ENCODE measurements at places on chromosomes 11 and 22.

DNA sequence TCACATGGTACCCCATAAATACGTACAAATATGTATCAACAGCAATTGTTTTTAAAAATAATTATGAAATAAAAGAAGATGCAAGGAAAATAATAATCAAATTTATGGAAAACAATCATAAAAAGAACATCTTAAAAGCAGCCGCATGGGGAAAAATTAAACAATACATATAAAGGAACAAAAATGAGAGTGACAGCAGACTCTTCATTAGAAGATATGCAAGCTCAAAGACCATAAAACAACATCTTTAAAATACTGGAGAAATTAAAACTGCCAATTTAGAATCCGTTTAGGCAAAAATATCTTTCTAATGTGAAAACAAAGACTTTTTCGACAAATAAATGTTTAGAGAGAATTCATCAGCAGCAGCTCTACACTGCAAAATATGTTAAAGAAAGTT is 190.6 kb upstream of the C11orf58 start:
- no peak for DNase-seq

GRCh38 chr11:47538741-47539565 is 14.0 kb downstream of the CELF1 start:
- DNase-seq: no peak

GRCh38 chr11:61890529-61891330 is 615 bp downstream of the FADS3 start:
- DNase-seq: peak; percentile 66

GRCh38 chr11:19225123-19225522 is 15.6 kb downstream of the E2F8 start:
- no peak for DNase-seq

- DNase-seq: no peak
Observed at GRCh38 chr11:59193587-59194130, 19.1 kb downstream of the MPEG1 start.

DNA sequence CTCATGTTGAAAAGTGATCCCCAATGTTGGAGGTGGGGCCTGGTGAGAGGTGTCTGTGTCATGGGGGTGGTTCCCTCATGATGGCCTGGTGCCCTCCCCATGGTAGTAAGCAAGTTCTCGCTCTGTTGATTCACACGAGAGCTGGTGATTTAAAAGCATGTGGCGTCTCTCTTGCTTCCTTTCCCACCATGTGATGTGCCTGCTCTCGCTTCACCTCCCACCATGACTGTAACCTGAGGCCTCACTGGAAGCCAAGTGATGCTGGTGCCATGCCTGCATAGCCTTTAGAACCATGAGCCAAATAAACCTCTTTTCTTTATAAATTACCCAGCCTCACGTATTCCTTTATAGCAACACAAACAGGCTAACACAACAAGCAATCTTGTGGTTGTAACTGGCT is 52.4 kb downstream of the VSIG10L2 start:
- DNase-seq: no peak

DNA sequence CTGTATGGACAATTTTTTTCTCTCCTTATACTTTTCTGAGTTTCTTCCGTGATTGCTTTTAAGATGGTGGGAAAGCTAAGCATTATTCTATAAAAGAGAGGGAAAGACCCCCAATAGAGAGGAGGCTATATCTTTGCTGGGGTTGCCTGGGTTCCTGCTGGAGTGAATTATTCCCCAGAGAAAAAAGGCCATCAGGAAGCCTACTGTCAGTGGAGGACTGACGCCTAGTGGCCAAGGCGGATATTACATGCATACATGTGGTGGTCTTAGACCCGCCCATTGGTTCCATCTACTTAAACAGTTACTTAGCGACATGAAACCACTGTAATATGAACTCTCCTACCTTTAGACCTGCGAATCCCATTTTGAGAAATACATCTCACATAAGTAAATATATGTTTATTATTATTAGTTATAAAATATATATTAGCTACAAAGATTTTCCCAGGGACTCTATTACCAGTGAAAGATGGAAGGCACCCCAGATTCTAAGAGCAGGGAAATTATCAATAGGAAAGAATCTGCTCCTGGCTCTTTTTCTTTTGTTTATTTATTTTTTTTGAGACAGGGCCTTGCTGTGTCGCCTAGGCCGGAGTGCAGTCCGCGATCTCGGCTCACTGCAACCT is 15.7 kb upstream of the PGA3 start:
- peak; percentile 67 for DNase-seq

GRCh38 chr11:72138821-72139390 is 3.4 kb downstream of the FOLR3 start:
- DNase-seq: no peak

DNA sequence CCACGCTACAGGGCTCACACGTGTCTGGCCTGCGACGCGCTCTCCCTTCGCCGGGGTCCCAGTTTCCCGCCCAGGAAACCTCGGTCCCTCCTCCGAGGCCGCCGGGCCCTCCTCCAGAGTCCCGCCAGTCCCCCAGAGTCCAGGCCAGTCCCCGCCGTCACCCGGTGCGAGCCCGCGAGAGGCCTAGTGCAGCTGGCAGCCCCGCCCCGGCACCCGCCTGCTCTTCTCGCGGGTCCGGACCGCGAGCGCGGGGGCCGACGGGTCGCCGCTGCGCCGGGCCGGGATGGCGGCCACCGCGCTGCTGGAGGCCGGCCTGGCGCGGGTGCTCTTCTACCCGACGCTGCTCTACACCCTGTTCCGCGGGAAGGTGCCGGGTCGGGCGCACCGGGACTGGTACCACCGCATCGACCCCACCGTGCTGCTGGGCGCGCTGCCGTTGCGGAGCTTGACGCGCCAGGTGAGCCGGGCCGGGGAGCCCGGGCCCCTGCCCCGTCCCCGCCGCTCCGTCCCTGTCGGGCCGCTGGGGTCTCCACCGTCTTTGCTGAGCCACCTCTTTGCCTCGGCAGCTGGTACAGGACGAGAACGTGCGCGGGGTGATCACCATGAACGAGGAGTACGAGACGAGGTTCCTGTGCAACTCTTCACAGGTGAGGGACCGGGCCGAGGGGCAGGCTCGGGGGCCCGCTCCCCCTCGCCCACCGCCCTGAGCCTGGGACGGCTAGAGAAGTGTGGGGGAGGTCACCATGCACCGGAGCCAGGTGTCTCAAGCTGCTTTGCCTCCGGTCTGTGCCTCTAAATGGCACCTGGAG is at the start of gene PTPMT1:
TSS of gene PTPMT1 (plus strand) at position 260 of the 809 bp plus-strand sequence. CDS start at position 284, 24 bp downstream.
- DNase-seq: peak; percentile 80

DNA sequence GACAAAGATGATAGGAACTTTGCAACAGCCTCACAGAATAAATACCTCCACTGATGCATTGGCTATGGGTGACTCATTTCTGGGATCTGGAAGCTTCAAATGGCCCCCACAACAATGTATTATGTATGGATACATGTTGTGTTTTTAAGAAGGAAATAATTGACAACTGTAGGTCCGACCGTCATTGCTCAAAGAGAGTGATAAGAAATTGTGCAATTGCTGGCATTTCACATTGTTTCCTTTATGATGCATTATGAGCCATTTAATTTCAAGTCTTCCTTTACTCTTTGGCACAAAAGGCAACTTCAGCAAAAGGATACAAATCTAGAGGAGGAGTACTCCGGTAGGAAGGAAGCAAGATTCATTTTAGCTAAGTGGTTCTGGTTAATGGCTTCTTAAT is 2.0 kb downstream of the ANO3 start:
- DNase-seq: no peak

- no peak for DNase-seq
Observed at GRCh38 chr11:15918674-15919073, 437.7 kb downstream of the SOX6 start.

GRCh38 chr11:37505406-37505805 is 907.4 kb upstream of the RAG2 start:
- DNase-seq: no peak

DNA sequence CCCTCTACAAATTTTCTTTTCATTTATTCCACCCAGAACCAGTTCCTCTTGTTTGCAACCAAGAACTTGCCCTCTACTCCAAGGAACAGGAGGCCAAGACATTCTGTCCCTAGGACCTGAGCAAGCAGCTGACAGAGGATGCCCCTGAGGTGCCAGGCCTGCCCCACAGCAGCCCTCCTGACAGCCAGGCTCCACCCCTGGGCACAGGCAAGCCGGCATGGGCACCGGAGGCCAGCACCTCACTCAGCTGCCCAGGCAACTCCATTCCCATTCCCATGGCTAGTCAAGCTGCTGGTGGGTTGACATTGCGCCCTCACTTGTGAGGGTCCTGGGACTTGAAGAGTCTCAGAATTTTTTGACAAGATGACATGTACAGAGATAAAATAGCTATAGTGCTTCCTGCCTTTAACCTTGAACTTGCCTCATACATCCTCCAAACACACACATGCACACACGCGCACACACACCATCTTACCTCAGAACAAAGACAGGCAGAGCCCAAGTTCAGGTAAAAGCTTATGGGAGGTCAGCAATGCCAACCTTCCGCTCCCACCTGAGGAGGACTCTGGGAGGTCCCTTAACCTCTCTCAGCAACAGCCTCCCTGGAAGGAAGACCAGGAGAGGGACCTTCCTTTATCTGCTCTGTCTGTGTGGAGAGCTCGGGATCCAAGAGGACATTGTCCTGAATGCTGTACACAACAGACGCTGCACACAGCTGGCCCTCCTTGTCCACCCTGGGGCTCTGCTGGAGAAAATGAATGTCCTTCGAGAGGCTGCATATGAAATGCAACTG is 620.9 kb upstream of the CADM1 start:
- DNase-seq: no peak

DNA sequence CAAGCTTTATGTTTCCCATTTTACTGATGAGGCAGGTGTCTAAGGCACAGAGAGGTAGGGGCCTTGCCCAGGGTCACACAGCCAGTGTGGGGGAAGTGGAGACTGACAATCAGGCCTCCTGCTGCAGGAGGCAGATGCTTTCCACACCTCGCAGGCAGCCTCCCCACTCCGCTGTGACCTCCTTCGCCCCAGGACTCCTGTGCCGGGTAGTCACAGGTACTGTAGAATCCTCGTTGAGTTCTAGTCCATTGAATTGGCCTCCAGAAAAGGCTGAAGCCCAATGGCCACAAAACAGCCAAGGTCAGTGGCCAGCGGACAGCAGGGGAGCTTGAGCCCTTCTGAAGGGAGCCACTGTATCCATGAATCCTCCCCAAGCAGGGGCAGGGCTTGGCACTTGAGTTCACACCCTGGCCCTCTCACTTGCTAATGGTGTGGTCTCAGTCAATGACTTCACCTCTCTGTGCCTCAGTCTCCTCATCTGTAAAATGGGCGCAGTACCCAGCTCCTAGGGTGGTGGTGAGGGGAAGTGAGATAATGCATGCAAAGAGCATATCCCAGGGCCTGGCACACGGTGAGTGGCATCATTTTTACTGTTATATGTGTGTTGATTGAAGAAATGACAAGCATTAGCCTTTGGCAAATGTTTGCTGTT is 1.1 kb upstream of the FXYD2 start:
- no peak for DNase-seq

GRCh38 chr11:68338051-68338780 is 25.8 kb downstream of the LRP5 start:
- no peak for DNase-seq

DNA sequence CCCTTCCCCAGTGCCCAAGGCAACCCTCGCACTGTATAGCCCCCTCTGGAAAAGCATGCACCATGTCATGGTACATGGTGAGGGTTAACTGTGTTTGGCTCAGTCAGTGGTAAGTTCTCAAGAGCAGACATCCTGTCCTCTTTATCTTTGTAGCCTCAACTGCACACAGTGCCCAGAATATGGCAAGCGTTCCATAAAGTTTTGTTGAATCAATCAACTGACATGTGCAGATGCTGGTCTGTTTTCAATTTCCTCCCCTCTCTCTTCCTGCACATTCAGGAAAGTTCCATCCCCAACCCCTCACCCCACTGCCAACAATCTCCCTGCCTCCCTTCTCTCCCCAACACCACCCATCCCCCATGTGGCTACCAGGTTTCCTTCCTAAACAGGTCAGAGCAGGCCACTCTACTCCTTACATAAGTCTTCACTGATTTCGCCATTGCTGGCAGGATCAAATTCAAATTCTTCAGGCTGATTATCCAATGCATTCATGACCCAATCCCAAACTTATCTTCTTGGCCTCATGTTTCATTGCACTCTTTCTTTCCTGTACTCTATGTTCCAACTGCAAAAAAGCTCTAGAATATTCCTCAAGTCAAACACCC is 15.5 kb upstream of the TMPRSS5 start:
- no peak for DNase-seq

DNA sequence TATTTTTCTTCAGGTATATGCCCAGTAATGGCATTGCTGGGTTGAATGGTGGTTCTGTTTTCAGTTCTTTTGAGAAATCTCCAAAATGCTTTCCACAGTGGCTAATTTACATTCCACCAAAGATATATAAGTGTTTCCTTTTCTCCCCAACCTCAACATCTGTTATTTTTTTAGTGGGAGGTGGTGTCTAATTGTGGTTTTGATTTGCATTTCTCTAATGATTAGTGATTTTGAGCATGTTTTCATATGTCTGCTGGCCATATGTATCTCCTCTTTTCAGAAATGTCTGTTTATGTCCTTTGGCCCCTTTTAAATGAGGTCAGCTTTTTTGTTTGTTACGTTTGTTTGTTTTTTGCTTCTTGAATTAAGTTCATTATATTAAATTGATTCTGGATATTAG is 760.2 kb downstream of the KCNA4 start:
- DNase-seq: no peak

GRCh38 chr11:16778876-16779275 is 40.4 kb downstream of the C11orf58 start:
- no peak for DNase-seq

GRCh38 chr11:107018902-107019493 is 722 bp upstream of the GUCY1A2 start:
- DNase-seq: peak; percentile 47

DNA sequence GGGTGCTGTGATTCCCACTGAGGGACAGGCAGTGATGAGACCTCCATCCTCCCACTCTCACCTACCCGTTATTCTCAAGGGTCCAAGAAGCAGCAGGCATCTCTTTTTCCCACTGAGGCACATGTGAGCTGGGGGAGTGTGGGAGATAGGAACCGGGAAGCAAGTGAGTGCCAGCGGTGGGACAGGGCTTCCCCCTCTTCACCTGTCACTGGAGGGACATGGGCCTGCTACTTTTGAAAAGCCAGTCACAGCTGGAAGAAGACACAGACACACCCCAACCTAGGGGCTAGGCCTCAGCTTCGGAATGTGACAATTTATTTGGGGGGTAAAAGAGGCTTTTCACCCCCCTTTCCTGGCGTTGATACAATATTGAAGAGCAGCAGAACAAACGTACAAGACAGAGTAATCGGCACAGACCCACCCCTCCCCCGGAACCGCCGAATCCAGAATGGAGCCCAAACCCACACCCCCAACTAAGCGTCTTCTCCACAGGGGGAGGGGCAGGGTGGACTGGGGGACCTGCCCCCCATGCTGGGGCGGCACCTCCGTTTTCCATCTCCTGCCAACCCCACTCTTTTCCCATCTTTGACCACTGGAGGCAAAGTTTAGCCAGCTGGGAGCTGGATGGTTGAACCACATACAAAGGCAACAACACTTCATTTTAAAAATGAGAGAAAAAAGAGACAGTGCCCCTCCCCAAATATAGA is 10.7 kb downstream of the CBX6 start:
- DNase-seq: no peak

DNA sequence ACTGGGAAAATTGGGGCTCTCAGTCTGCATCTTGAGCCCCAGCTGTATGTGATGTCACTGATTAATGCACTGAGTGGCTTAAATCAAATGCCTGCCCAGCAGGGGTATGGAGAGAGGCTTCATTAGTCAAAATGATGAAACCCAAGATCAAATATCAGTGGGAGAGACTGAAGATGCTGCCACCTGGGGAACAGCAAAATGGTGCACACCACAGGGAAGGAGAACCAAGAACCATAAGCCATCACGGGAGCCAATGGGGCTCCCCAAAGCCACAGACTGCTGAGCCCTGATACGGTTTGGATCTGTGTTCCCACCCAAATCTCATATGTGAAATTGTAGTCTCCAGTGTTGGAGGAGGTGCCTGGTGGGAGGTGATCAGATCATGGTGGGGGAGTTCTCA is 85.6 kb downstream of the CTTN start:
- DNase-seq: no peak
